ENCODE measurements at places on chromosomes 5 and 9. TPM values are rescaled to one million over a fixed set of nuclear protein-coding genes. Genes with fewer than 3 reads are reported as not detected.

GRCh38 chr5:10874541-10874940 lies 113.5 kb upstream of the DAP start:
- DNase-seq, result no peak

GRCh38 chr9:79357616-79358015 lies 214.1 kb upstream of the TLE4 start:
- no peak for DNase-seq

GRCh38 chr5:143177263-143177983 lies 226.1 kb downstream of the NR3C1 start:
- no peak for DNase-seq

DNA sequence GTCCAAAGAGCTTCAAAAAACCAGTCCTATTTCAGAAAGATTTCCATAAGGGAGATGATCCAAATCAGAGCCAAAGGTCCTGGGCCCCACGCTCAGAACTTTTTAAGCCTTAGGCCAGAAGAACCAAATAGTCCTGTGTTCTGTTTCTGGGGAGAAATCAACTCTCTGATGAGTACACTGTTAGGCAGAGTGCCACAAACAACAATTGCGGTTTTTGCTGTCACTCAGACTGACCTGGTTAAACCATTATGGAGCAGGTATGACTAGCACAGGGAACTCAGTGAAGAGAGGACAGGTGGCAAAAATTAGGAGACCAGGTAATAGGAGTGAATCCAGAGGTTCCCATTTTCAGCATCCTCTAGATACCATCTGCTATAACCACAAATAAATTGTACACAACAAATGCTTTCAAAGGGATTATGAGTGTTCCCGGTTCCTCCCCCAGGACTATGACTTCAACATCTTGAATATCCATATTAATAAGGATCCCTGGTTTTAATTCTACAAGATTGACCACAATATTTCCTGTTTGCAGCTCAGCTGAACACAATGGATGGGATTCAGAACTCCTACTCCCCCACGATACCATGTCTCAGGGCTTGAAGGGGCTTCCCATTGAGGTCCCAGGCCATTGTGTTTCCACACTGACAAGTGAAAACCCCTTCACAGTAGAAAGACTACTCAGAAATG lies 52.1 kb upstream of the FREM1 start:
- no peak for DNase-seq

DNA sequence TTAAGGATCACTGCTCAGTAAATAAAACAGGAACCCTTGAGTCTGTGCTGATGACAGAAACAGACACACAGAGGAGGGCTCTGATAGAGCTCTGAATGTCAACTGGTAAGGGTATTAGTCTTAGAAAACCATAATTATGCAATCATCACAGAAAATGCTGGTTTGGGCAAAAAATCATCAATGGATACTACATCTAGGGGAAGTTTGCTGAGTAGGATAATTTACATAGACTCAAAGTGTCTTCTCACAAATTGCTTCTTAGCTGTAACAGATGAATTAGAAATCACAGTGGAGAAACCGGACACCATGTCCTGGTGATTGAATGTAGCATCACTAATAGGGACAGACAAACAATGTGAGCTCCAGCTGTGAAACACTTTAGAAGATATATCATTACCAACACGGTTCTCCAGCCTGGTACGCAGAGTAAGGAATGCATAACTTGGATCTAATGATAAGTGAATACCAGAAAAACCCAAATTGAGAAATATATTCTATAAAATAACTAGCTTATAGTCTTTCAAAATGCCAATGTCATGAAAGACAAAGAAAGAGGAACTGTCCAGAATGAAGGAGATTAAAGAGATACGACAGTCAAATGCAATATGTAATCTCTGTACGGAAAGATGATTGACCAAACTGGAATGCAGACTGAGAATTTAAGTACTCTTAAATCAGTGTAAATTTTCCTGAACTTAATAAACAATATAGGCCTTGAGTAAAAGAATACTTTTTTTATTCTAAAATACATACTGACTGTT lies 17.3 kb downstream of the CHD1 start:
- DNase-seq, result no peak

- DNase-seq, result no peak
Measured at GRCh38 chr9:70998962-70999361, 122.5 kb downstream of the TRPM3 start.

- no peak for DNase-seq
Measured at GRCh38 chr9:98479449-98479848, 224.0 kb upstream of the TBC1D2 start.

The PCDHB6 gene
- total RNA-seq, result not detected

The PCDHGB3 gene
- total RNA-seq, result 0.11 TPM

The PWWP2A gene
- 23.2 TPM for total RNA-seq

Measured in CD4-positive, alpha-beta T cell (primary cell).